Skeletal muscle cell (primary cell): ENCODE measurements at places on chromosomes 6 and 20.
A peak's percentile ranks its signal among the peaks of the same experiment; 100 is the strongest.

- peak; percentile 85 for DNase-seq
These were observed 21.3 kb downstream of the TTPAL start for GRCh38 chr20:44496976-44497375.

DNA sequence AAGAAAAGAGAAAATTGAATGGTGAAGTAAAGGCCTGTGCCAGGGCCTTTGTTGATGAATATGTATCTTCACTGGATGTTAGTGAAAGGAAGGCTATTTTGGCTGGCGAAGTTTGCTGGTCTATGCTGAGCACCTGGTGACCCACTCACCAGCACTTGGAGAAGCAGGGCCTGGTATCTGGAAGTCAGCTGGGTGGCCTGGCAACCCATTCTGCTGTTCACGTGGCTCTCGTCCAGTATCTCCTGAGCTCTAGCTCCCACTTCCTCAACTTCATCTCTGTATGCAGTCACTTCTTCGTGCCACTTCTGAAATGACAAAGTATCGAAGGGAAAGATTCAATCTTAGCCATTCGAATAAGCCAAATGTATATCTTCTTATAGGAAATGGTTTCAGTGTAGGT is 283.7 kb downstream of the SYNE1 start:
- DNase-seq: no peak

GRCh38 chr6:141688916-141689315 is 443.8 kb upstream of the GJE1 start:
- no peak for DNase-seq

- DNase-seq: no peak
These were observed 42.8 kb downstream of the RREB1 start for GRCh38 chr6:7150381-7151064.

DNA sequence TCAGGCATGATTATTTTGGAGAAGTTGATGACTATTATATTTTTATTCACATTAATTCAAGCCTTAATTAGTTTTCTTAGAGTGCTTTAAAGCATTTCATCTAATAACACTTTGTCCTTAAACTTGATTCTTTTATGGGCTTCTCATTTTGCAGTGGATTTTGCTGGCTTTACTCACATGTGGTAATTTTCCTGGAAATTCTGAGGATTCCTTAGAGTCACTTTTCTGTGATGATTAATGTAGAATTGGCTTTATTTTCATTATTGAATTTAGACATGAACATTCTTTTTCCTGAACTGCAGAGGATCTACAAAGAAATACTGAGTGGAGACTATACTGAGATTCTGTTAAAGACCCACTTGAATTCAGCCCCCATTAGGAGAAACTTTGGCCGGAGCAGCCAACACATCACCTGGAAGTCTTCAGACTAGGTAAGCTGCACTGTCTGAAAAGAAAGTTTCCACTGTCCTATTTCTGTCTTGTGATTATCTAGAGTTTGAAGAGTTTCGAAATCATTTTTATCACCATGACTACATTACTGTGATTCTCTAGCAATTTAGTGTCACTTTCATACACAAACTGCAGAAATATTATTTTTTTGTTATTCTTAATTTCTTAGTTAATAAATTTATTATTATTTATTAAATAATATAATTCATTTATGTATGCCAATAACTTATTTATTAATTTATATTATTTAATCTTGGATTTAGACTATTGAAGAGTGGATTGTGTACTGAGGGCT is 1.9 kb downstream of the RFPL4B start:
- DNase-seq: no peak

GRCh38 chr20:1313236-1313964 is 15.5 kb downstream of the SDCBP2 start:
- DNase-seq: no peak
